ENCODE measurements at places on chromosomes 3 and 15.

DNA sequence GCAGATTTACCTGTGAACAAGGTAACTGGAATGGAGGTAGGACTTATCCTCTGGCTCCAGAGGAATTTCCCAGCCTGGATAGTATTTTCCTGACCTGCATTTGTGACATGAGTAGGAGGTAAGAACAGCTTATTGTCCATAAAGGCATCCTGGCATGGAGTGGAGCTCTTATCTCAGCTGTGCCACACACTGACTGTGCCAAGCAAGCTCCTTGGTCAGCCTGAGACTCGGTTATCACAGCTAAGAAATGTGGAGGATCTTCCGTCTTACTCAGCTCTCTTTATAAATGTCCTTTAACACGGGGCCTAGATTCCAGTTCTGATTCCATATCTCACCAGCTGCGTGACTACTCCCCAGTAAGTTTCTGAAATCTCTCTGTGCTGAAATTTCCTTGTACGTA lies 38.9 kb downstream of the SLCO3A1 start:
- no peak overlapping the region for H3K27ac ChIP-seq
- no peak for DNase-seq
- no peak overlapping the region for H3K4me3 ChIP-seq
- H3K4me1 ChIP-seq: peaks cover 4% of the 10 kb centered on the region
- H3K27me3 ChIP-seq: no peaks in the 10 kb centered on the region

DNA sequence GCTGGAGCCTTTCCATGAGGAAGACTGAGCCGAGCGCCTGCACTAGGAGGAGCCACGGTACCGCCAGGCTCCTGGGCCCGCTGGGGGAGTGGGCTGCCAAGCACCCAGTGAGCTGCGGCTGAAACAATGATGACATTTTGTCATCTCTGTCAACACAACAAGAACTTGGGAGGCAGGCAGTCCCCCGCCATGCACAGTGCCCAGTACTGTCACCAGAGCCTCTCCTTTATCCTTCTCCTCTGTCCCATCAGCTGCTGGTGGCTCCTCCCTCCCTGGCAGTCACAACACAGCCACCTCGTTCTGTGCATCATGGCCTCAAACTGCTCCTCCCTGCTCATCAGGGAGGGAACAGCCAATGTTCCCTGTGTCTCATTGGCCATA lies 34.0 kb upstream of the PCSK6 start:
- no peak overlapping the region for H3K4me3 ChIP-seq
- no peak for DNase-seq
- H3K4me1 ChIP-seq: peaks cover 6% of the 10 kb centered on the region
- peaks cover 22% of the 10 kb centered on the region for H3K27me3 ChIP-seq

DNA sequence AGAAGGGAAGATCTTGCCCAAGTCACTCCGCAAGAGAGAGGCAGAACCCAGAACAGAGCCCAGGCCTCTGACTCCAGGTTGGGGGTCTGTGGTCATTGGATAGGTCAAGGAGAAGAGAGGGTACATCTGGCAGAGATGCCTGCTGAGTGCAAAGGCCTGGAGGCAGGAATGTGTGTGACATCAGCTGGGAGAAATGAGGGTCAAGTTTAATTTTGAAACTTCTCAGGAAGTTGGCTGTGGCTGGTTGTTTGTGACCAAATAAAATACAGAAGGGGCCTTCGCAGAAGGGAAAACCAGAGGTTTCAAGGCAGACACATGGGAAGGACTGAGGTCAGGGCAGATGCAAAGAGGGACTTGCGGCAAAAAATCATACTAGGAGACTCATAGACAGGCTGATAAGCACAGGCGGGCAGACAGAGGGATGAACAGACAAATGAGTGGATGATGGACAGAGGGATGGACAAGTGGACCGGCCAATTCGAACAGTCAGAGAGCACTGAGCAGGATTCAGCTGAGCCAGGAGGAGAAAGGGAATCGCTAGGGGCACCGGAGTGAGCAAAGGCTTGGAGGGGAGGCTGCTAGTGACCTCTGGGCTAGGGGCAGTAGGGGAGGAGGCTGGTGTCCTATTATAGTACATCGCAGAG lies 28.8 kb upstream of the CACNA2D2 start:
- H3K4me3 ChIP-seq: no peak overlapping the region
- DNase-seq: no peak
- no peak overlapping the region for H3K27ac ChIP-seq
- H3K27me3 ChIP-seq: peaks cover 47% of the 10 kb centered on the region
- H3K4me1 ChIP-seq: no peaks in the 10 kb centered on the region

DNA sequence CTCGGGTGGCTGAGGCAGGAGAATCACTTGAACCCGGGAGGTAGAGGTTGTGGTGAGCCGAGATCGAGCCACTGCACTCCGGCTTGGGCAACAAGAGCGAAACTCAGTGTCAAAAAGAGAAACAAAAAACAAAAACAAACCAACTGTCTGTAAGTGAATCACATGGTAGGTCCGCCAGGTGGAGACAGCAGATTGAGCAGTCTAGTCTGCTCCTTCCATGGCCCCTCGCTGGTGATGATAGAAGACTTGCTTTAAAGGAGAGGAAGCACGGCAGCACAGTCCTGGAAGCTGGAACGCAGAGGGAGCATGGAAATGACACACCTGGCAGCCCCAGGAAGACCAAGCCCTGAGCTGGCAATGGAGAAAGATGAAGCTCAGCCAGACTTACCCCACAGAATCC lies 31.4 kb upstream of the MGLL start:
- H3K4me3 ChIP-seq: no peak overlapping the region
- H3K27ac ChIP-seq: no peak overlapping the region
- H3K36me3 ChIP-seq: no peaks in the 10 kb centered on the region
- H3K4me1 ChIP-seq: no peaks in the 10 kb centered on the region

DNA sequence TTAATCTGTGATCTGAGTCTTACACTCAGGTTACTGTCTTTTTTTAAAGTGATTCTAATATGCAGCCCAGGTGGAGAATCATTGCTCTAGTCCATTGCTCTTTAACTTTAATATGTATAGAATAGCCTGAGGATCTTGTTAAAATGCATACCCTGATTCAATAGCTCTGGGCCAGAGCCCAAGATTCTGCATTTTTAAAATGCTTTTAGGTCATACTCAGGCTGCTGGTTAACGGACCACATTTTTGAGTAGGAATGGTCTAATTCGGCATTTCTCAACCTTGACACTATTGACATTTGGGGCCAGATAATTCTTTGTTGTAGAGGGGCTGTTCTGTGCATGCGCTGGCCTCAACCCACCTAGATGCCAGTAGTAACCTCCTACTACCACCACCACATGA lies 20.9 kb upstream of the FSTL1 start:
- peaks cover 10% of the 10 kb centered on the region for H3K27me3 ChIP-seq
- no peaks in the 10 kb centered on the region for H3K36me3 ChIP-seq
- no peak for DNase-seq
- no peak overlapping the region for H3K4me3 ChIP-seq

GRCh38 chr3:146221276-146221675 lies 29.6 kb downstream of the PLSCR4 start:
- H3K4me1 ChIP-seq: no peaks in the 10 kb centered on the region
- no peak overlapping the region for H3K4me3 ChIP-seq
- H3K27ac ChIP-seq: no peak overlapping the region
- peaks cover 6% of the 10 kb centered on the region for H3K27me3 ChIP-seq

DNA sequence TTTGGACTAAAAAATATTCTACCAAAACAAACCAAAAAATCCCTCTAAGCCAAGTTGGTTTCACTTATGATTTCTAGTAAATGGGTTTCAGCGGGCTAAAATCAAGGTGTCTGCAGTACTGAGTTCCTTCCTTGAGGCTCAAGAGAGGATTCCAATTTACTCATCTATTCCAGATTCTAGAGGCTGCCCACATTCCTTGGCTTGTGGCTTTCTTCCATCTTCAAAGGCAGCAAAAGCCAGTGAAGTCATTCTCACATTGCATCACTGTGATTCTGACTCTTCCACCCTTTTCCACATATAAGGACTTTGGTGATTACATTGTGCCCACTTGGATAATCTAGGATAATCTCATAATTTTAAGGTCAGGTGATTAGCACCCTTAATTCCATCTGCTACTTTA lies 48.1 kb downstream of the DPPA2 start:
- H3K27ac ChIP-seq: no peak overlapping the region
- H3K27me3 ChIP-seq: peaks cover 2% of the 10 kb centered on the region
- H3K36me3 ChIP-seq: no peaks in the 10 kb centered on the region
- no peak overlapping the region for H3K4me3 ChIP-seq
